ENCODE measurements at places on chromosomes 4 and X.

DNA sequence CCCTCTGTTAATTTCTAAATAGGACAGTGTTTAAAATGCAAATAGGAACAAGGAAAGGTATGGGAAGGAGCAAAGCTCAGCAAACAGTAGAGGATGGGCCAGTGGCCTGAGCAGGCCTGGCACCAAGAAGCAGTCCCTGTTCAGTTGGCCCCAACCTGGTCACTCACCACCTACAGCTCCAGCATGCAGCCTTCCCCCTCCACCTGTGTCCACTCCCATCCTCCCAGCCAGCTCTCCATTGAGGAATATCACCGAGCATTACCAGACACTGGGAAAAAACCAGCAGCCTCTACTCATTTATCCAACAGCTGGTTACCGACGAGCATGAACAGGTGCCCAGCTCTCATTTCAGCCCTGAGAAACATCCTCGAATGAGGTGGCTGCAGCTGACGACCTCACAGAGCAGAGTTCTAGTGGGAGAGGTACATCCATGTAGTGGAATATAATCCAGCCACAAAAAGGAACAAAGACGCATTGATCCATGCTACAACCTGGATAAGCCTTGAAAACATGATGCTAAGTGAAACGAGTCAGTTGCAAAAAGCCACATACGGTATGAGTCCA is 25.6 kb downstream of the CD99L2 start:
- DNase-seq = no peak

- no peak for DNase-seq
Measured at GRCh38 chr4:159052315-159052714, 50.6 kb upstream of the RAPGEF2 start.

DNA sequence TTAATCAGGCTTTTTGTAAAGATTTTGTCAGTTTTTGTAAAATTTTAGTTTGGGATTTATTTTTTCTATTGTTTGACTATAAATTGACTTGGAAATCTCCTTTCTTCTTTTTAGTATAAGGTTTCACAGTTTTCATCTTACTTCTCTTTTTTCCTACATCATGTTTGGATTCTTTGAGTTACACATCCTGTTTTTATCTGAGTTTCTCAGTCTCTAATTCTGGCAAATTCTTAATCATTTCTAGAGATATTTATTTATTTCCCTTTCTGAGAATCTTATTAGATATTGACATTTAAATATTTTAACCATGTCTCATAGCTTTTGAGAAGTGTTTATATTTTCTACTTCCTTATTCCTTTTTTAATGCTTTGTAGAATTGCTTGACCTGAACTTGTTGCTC is 20.7 kb downstream of the USP53 start:
- no peak for DNase-seq

- DNase-seq = no peak
Measured at GRCh38 chrX:111823703-111824102, 52.3 kb upstream of the TRPC5OS start.

- DNase-seq = no peak
Measured at GRCh38 chr4:82578935-82579334, 17.1 kb upstream of the TMEM150C start.

DNA sequence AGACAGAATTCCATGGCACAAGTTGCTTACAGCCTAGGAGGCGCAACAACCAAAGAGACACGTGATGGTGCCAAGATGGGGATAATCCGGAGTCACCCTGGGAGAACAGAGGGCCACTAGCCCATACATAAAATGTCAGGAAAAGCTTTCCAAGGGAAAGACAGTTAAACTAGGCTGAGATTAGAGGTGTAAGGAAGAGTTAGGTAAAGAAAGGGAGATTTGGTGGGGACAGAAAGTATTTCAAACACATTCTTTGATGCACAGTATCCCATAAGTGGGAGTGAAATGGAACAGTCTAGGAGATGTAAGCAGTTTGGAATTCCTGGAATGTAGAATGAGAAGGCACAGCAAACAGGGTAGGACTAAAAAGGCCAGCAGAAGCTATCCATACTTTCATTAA is 860.9 kb upstream of the LCORL start:
- DNase-seq = no peak

Measured in stimulated activated CD4-positive, alpha-beta T cell treated with anti-CD3 and anti-CD28 coated beads, Interleukin-1b, Interleukin-23, amount 100 ng/mL, for 1 hour (primary cell).